ENCODE measurements at places on chromosomes 7 and 10.
A peak's percentile ranks its signal among the peaks of the same experiment; 100 is the strongest.

DNA sequence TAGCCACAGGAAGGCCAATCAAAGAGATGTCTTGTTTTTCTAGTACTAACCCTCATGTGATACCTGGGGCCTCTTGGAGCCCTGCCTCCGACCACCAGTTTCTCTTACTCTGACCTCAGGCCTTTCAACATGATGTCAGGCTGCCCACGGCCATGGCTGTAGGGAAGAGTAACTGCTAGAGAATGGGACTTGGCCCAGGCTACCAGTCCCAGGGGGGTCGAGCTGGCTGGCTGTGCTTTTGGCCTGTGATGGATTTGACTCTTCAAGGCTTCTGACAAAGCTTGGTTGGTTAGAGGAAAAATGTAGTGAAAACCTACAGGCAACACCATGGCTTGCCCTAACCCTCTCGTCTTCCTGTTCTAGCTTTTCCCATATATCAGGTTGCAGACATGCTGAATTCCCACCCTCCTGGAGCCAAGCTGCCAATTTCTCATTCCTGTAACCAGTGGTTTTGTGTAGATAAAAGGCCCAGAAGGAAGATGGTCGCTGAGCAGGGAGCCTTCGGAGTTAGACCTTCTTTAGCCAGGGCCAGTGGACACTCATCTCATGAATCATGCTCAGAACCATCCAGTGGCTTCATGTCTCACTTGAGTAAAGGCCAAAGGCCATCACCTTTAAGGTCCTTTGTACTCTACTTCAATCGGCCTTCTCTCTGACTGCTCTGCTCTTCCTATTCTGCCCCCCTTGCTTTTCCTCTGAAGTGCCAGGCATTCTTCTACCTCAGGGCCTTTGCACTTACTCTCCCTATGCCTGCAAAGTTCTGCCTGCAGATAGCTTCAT lies 19.7 kb downstream of the SUFU start:
- DNase-seq, result no peak

DNA sequence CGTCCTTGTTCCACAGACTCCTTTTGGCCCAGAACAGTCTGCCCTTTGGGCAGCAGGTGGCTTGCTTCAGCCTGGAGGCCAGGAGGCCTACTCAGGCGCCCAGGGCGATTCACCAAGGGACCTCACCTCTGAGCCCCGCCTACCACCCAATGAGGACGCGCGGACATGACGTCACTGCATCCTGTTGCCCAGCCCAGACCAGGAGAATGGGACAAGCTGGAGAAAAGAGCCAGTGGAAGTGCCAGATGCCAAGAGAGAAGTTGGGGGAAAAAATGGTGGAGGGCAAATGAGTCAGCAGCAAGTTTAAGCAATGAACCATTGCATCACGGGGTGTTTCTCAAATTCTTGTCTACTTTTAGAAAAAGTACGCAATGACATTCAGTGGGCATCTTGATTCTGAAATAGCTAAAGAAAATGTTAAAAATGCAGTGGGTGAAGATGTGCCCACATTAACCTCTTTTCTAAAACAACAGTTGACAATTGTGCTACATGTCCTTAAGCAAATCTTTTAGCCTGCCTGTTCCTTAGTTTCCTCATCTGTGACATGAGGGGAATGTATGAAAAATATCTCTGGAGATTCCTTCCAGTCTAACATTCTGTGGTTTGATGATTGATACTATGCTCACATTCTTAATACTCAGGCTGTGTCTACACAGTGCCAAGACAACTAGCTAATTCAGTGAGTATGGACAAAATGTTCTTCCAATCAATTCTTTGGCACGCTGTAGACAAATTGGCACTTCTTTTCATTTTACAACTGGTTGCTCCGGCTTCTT lies 23.9 kb upstream of the LEP start:
- no peak for DNase-seq

- DNase-seq, result peak; percentile 61
These were observed at the start of gene EFCAB10 for GRCh38 chr7:105581066-105581811. TSS of gene EFCAB10 (minus strand) at chr7:105581493. CDS start at chr7:105581463, 30 bp downstream.

- DNase-seq, result no peak
These were observed 109.9 kb downstream of the ITGB8 start for GRCh38 chr7:20440472-20441105.

GRCh38 chr10:34585422-34586112 lies 229.5 kb downstream of the PARD3 start:
- no peak for DNase-seq

DNA sequence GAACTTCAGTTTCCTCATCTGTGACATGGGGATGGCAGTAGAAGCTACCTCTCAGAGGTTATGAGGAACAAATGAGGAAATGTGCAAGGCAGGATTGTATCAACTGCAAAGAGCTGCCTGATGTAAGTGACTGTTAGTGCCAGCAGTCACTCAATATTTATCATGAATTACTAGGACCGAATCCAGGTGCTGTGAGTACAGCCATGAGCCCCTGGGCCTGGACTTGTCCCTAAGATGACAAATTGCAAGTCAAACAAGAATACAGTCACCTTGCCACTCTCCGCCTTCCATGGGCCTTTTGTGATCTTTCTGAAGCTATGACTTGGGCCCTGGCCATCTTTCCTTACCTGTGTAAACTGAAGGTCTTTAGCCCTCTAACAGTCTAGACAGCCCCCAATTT lies 27.7 kb upstream of the TLX1 start:
- no peak for DNase-seq

DNA sequence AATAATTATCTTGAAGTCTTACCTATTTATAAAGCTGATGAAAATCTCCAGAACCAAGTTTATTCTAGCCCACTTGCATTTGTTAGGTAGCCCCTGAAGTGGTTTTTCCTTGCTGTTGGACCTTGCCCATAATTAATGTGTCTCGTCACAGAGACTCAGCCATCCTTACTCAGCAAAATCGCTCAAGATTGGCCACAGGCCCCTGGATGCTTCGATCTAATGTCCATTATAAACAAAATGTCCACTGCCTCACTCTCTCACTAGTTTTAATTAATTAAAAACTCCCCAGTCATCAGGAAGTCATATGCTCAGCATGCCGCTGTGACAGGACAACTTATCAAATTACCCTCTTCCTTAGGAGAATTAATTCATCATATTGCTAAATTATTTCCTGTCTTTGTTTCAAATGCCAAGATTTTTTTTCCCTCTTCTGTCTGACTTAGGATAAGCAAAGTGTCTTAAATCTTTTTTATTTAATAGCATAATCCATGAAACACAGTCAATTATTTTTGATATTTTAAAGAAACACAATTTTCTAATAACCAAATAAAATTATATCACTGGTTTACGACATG lies 126.8 kb upstream of the PCLO start:
- DNase-seq, result no peak

- DNase-seq, result no peak
These were observed 2.0 kb downstream of the LDB3 start for GRCh38 chr10:86670290-86670811.

Data from anterior cingulate cortex (tissue), 58 donors.